Left lung (tissue), 14 donors: ENCODE measurements at places on chromosomes 7 and 10. TPM values are rescaled to one million over a fixed set of nuclear protein-coding genes. Genes with fewer than 3 reads are reported as not detected.

DNA sequence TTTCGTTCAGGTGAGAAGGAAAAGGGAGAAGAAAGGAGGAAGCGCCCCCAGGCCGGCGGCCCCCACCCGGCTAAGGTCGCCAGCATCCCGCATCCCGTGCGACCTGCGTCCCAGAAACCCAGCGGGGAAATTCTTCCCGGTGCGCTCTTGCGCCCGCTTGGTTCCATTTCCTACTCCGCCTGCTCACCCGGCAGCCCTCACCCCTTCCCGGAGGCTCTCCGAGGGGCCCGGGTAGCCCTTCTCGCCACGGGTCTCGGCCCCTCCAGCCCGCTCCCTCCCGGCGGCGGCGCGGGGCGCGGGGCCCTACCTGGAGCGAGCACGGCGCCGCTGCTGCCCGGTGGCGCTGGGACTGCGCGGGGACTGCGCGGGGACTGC is at the start of gene PRKCQ:
Gene PRKCQ, minus strand, starts transcription at position 373 of the 375 bp plus-strand sequence. CDS start 65,141 bp downstream, outside the sequence.
- DNase-seq, result no peak

The LIPN gene
- polyA plus RNA-seq, result not detected

The GPR15LG gene
- polyA plus RNA-seq, result not detected

The CALHM2 gene
- polyA plus RNA-seq, result 19.4 TPM

DNA sequence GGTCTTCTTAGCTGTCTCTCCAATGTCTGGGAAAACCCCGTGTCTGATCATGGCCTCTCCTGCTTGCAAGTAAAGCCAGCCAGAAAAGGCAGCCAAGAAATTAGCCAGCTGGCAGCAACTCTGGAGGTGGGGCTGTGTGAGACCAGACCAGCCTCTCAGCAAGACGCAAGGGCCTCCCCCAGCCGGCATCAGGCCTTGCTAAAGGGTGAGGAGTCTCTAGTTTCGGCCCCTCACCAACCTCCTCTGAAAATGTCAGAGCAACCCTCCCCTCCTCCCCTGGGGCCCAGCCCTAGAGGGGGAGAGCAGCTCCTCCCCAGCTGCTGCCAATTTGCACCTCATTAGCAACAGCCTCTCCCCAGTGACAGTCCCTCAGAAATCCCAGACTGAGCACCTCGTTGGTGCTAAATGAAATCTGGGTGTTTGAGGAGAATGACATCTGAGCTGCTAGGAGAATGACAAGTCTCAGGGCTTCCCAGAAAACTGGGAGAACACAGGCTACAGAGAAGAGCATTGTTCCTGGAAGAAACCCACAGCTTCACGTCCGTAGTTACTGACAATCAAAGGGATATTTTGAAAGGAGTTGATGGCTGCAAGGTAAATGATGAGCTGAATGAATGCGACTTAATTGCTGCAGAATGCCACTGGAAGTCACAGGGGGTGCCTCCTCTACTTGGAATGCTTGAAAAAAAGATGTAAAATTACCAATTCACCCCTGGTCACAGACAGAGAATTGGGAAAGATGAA is 25.9 kb downstream of the DGKI start:
- peak; percentile 85 for DNase-seq
